Uterus (tissue), 4 donors: ENCODE measurements at places on chromosomes 6 and 20.

- no peak for DNase-seq
Measured at GRCh38 chr6:85004361-85004995, 240.1 kb upstream of the TBX18 start.

DNA sequence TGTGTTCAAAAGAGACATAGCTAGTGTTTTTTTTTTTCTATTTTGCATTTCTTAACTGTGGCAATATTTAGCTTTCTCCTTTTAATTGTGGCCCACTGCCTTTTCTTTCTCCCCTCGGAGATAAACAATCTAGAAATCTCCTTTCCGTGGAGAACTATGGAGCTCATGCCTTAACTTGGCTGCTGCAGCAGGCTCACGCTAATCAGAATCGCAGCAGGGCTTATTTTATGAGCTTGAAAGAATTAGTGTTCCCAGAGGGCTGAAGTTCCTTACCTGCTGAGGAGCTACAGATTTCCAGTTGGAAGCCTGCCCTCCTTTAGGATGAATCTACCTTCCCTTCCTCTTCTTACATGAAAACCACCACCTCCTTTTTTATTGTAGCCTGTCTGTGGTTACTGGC, 35.6 kb downstream of the CTNNBL1 start:
- no peak for DNase-seq

DNA sequence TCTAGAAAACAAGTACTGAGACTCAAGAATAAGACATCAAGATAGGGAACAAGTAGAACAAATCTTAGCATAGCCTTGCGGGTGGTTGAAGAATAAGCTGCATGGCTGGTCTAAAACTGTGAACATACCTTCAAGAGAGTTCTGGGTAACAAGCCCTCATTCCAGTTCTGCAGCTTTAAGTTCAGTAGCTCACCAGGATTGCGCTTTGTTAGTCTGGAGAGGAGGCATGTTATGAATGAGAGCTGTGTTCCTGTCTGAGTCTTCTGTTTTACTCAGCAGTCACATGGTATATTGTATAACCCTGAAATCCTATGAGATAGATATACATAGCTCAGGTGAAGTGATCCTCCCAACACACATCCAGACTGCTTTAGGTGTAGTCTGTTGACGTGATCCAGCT, 406.6 kb upstream of the IRAK1BP1 start:
- no peak for DNase-seq

GRCh38 chr6:56329271-56330050, 82.1 kb upstream of the COL21A1 start:
- DNase-seq = no peak
